ENCODE measurements at places on chromosomes 1 and 21.

- DNase-seq = no peak
Measured at GRCh38 chr1:36351227-36351977, 28.0 kb upstream of the EVA1B start.

GRCh38 chr1:2441746-2442145, 29.4 kb upstream of the PEX10 start:
- DNase-seq = no peak

DNA sequence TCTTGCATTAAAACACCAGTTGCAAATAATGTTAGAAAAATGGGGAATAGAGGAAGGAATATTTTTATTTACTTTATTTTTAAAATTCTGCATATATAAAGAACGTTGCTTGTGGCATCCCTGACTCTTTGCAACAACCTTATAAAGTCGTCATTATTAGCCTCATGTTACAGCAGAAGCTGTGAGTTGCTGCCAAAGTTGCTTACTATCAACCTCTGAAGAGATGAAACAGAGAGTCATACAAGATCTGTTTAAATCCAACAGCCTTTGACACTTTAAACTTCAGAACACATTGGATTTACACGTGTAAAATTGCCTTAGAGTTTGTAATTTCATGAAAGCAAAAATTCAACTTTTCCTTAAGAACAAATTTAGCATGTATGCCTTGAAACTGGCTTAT, 221.9 kb downstream of the MRPL39 start:
- no peak for DNase-seq

GRCh38 chr1:109249654-109250401, 489 bp downstream of the CELSR2 start:
- no peak for DNase-seq

GRCh38 chr1:29809446-29810120, 573.3 kb downstream of the PTPRU start:
- no peak for DNase-seq

GRCh38 chr1:41503538-41504113, 19.1 kb upstream of the EDN2 start:
- no peak for DNase-seq

DNA sequence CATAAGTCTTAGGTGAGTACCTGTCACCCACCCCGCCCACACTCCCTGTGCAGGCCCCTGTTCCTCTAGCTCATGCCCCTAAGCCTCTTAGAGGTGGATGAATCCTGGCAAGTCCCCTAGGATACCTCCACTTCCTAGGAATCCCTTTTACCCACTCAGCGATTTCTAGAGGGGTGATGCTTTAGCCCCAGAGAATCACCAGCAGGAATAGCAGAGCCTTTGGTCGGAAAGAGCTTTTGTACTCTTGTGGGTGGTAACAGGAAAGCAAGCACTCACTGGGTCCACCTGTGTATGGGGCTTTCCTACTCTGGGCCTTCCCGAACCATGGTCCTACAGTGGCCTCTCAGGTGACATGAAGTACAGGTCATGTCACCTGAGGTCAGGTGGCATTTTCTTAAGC, 172.4 kb downstream of the CLIC6 start:
- DNase-seq = no peak

DNA sequence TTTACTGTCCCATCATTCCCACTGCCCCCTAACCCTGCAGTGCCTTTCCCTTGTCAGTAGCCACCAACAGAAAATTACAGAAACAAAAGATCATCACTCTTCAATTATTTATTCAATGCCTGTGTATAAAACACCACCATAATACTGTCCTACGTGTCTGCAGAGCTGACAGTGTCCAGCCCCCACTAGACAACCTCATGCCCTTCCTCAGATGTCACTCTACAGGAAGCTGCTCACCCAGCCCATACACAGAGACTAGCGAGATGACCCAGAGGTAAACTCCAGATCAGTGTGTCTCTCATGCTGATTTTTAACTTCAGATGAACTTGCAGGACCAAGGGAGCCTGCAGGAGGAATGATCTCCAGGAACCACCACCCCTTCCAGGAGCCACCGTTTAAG, 51.3 kb upstream of the GJA5 start:
- DNase-seq = no peak

- no peak for DNase-seq
Measured at GRCh38 chr21:16838331-16838730, 674.5 kb upstream of the CXADR start.

DNA sequence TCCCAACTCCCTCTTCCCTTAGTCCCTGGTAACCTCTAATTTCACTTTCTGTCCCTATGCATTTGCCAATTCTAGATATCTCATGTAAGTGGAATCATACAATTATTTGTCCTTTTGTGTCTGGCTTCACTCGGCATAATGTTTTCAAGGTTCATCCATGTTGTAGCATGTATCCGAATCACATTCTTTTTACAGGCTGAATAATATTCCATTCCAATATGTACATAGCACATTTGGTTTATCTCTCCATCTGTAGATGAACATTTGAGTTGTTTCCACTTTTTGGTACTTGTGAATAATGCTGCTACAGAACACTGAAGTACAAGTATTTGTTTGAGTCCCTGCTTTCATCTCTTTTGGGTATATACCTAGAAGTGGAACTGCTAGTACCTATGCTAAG, 857 bp upstream of the LYPLAL1 start:
- no peak for DNase-seq

DNA sequence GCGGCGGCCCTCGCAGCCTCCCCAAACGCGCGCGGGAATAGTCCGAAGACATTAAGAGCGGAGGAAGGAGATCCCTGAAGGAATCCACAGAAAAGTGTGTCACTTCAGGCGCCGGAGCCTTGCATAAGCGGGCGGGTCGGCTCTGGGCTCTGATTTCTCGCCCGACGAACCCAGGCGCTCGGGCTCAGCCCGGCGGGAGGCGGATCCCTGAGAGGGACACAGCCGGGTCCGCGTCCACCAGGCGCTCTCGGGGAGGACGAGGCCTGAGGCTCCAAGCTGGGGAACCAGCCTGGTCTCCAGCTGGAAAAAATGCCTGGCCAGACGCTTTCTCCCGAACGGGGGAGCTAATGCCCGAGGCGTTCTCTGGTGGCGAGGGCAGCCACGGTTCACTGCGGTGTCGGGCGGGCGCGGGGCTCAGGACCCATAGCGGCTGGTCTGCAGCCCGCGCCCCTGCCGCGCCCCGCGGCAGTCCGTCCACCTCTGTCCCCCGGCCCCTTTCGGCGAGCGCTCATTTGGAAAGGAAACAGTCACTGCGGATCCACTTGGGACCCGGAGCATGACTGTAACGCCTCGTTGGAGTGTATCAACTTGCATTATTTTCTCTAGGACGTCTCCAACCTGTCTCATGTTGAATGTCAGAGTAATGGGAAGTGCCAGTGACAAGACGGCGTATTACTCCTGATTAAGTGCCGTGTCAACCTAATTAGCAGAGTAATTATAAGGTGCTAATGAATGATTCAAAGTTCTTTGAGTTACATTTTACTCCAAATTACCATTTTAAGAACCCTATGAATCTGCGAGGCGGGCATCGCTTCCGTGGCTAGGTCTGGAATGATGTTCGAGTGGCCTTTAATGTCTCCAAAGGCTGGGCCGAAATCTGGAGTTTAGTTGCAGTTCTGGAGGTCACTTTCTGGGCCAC, 1.6 kb upstream of the BARHL2 start:
- no peak for DNase-seq

- DNase-seq = no peak
Measured at GRCh38 chr1:19013826-19014548, 57.5 kb upstream of the IFFO2 start.

DNA sequence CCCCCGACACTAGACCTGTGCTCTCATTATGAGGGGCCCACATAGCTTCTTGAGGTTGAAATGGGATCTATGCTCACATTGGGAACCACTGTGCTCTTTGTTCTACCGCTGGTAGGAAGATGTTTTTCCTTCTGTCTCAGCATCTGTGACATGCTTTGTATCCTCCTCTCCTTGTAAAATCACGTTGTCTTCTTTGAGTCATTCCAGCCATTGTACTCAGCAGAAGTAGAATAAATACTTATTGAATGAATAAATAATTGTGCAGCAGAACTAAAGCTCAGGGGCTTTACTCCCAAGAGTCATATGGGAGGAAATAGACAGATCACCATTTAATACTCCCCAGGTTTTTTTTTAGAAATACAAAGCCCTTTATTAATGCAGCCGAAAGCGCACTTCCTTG, 66.3 kb upstream of the EDEM3 start:
- DNase-seq = no peak

DNA sequence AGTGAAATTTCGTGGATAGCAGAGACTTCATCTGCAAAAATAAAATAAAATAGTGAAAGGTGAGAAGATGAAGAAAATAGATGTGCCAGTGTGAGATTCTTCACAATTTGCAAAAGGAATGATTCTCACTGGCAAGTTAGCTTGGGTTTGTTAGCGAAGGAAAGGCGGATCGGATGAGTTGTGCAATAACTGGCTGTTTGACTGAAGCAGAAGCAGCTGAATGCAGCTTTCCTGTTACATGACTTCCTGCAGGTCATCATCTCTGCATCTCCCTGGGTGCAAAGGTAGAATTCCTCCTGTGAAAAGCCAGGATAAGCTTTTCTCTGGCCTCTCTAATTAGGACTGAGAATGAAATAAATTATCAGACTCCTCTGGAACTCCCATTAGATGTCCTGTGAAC, 263.1 kb upstream of the CHRM3 start:
- no peak for DNase-seq

- no peak for DNase-seq
Measured at GRCh38 chr21:16388911-16389560, 659.3 kb downstream of the USP25 start.

GRCh38 chr1:63255153-63255552, 67.2 kb upstream of the FOXD3 start:
- no peak for DNase-seq

DNA sequence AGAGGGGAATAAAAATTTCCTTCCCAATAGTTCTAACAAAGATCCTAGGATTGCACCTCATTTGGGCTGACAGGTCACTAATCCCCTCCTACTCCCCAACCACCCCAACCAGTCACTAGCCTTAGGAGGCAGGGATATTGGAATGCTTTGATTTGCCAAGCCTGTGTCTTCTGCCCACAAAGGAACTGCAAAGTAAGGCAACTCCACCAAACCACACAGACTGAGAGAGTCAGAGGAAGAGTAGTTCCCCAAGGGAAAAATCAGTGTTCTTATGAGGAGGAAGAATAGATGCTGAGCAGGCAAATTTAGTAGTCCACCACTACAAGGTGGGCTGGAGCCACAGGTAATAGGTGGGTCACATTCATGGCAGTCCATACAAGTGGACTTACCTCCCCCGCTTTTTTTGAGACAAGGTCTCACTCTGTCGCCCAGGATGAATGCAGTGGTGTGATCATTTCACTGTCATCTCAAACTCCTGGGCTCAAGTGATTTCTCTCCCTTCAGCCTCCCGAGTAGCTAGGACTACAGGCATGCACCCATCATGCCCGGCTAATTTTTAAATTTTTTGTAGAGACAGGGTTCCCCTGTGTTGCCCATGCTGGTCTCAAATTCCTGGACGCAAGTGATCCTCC, 3.7 kb upstream of the TMEM39B start:
- DNase-seq = no peak

DNA sequence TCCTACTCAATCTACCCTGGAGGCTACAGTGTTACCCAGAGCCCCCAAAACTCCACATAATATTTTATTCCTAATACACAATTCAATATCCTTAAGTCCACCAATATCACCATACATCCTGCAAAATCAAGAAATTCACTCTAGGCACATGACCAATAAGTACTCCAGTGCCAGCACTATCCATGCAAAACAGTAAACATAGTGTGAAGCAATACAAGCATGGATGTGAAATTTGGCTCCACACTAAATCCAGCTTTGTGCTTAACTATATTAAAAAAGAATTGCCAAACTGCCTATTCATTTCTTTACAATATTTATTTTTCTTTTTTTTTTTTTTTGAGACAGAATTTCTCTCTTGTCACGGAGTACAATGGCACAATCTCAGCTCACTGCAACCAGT, 3.0 kb upstream of the MEAF6 start:
- DNase-seq = no peak

- DNase-seq = no peak
Measured at GRCh38 chr1:9344426-9345200, 51.9 kb downstream of the SPSB1 start.

DNA sequence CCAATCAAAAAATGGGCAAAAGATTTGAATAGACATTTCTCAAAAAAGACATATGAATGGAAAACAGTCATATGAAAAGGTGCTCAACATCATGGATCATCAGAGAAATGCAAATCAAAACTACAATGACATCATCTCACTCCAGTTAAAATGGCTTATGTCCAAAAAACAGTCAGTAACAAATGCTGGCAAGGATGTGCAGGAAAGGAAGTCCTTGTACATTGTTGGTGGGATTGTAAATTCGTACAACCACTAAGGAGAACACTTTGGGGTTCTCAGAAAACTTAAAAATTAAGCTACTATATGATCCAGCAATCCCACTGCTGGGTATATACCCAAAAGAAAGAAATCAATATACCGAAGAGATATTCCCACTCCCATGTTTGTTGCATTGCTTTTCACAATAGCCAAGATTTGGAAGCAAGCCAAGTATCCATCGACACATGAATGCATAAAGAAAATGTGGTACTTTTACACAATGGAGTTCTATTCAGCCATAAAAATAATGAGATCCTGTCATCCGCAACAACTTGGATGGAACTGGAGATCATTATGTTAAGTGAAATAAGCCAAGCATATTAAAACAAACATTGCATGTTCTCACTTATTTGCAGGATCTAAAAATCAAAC, 17.9 kb downstream of the GBP5 start:
- no peak for DNase-seq

- no peak for DNase-seq
Measured at GRCh38 chr1:205456868-205457745, 1.3 kb upstream of the BLACAT1 start.

GRCh38 chr1:161207173-161207572, 5.0 kb downstream of the NDUFS2 start:
- DNase-seq = no peak

DNA sequence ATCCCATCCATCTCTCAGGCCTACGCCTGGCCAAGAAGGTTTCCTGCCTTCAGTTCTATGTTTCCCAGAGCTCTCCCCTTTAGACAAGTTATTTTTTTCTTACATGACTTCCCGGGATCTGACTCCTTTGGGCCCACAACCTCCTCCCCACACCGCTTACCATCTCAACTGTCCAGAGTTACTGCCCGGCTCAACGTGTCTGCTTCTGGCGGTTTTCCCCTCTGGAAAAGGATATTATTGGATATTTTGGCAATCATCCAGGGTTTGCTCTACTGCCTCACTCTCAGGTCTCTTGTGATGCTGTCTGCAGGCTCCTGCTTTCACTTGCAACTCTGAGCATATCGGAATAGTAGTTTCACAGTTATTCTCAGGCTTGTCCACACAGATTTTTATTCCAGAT, 318.2 kb upstream of the CAMK1G start:
- DNase-seq = no peak

DNA sequence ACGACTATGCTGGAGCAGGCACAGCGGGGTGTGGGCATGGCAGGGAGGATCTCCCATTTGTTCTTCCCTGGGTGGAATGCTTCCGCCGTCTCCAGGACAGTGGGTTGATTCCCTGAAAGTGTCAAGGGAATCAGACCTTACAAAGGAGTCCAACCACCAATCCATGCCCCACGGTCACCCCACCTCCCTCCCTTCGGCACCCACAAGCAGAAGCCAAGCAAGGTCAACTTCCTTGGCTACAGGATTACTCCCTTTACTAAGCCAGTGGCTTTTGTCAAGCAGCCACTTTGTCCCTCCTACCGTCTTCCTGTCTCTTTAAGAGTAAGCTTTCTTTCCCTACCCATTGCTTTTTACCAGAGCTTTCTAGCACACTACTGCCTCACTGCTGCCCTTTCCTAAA, 15.9 kb upstream of the NUAK2 start:
- no peak for DNase-seq

- DNase-seq = no peak
Measured at GRCh38 chr21:42044871-42045495, 26.1 kb upstream of the UMODL1 start.

- DNase-seq = no peak
Measured at GRCh38 chr1:109814993-109815786, 51.5 kb upstream of the EPS8L3 start.
